ENCODE measurements at places on chromosomes 3 and 15.

DNA sequence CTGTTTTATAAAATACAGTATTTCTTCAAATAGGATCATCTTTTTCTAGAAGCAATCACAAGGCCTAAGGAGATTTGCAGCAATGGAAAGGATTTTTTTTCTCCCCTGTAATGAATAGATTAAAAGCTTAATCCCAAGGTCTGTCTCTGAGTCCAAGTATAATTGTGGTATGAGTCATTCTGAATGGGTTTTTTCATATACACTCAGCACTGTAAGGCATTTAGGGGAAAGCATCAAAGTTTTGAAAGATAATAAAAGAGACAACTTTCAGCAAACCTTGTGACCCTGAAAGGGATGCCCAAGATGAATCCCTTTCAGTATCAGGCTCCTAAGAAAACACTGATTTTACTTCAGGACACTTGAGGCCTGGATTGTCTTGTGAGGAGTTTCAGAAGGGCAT, 23.3 kb upstream of the LARS2 start:
- DNase-seq = no peak

DNA sequence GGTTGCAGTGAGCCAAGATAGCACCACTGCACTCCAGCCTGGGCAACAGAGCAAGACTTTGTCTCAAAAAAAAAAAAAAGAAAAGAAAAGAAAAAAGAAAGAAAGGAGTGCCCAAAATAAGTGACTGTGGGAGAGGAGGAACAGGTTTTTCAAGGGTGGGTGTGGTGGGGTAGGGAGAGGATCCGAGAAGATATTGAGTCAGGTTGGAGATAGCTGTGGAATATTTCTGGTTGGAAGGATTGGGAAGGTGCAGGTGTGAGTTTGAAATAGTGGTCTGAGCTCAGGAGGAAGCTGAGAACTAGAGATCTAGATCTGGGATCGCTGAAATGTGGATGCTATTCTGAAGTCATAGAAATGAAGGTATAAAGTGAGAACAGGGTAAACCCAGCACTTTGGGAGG, 7.8 kb downstream of the SCAMP2 start:
- DNase-seq = no peak

DNA sequence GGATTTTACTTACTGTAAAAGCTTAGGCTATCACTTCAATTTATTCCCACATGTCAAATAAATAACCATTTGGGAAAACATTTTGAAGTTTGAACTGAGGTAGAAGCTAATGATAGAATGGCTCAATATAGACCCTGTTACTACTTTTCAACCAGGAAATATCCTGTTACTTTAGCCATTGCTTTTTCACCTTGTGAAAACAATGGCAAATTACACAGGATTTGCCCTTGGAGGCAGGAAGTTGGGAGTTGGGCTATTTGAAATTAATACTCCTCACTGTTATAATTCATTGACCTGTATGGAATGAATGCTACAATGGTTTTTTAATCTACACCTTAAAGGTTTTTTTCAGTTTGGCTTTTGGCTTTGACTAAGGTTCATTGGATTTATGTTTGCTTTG, 98.1 kb upstream of the UBE2E2 start:
- no peak for DNase-seq

GRCh38 chr3:81871358-81872155, 110.1 kb upstream of the GBE1 start:
- no peak for DNase-seq

DNA sequence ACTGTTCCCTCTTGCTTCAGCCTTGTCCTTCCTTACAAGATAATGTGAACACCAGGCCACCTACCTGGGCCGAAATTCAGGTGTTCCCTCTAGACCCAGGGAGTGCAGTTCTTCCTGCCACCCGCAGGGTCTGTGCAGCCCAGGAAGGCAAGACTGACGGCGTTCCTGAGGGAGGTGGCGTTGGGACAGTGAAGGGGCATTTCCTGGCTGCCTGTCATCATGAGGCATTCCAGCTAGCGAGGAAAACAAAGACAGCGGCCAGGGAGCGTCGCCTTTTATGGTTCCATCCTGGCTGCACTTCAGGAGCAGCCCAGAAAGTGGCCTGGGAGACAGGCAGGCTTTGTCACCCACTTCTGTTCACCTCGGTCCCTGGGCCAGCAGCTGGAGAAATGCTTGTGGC, 84.8 kb upstream of the WNT5A start:
- DNase-seq = no peak

DNA sequence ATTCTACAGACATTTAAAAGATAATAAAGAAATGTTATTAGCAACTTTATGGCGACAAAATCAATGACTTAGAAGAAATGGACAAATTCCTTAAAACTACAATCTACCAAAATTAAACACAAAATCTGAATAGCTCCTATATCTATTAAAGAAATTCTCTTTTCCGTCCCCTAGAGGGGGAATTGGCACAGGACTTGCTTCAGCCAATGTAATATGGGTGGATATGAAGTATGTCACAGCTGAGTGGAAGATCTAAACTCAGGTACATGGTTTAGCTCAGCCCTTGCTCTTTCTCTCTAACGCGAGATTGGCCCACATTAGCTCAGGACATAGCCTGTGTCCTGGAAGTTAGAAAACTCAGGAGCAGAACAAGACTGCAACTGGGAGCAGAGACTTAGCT, 79.3 kb downstream of the DNAH12 start:
- no peak for DNase-seq

- no peak for DNase-seq
These were observed 6.3 kb upstream of the ANPEP start for GRCh38 chr15:89820666-89821611.

DNA sequence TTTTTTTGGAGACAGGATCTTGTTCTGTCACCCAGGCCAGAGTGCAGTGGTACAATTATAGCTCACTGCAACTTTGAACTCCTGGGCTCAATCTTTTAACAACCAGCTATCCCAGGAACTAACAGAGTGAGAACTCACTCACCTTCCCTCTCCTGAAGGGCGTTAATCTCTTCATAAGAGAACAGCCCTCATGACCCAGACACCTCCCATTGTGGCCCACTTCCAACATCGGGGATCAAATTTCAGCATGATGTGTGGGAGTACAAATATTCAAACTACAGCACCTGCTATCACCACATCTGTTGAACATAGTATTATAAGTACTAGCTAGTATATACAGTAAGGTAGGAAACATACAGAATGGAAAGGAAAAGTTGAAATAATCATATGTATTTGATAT, 132.5 kb downstream of the DOCK3 start:
- DNase-seq = no peak

DNA sequence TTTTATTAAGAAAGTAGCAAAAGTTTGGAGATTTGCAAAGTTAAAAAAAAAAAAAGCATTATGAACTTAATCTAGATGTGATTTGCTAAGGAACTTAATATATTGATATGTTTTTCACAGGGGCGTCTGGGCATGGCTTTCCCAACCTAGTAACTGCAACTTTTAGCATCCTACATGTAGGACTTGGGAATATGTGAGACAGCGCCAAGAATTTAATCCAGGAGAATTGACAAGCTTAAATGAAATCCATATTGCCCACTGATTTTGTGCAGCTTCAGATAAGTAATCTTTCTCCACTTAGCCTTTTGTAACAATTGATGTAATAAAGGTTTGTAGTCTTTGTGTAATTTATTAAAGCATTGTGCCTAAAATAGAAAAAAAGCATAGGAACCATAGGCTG, 982 bp upstream of the GABPB1 start:
- no peak for DNase-seq

DNA sequence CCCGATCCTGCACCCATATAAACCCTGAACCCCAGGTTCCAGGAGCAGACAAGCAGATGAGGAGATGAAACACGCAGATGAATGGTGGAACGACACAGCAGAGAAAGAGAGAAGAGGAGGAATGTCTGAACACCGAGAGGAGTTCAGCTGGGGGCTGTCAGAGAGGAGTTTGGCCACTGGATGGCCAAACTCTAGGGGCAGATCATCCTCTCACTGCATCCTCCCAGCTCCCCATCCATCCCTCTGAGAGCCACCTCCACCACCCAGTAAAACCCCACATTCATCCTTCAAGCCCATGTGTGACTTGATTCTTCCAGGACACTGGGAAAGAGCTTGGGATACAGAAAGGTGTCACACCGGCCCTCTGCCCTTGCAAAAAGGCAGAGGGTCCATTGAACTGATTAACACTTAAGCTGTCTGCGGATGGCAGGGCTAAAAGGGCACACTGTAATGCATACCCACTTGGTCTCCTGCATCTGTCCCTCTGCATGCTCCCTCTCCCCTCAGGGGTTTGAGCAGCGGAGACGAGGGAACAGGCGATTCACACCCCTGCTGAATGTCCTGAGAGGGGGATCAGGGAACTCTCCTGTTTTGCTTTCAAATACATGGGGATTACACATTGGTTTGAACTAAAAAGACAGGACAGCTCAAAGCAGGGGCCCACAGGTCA, 53.8 kb downstream of the TMED3 start:
- DNase-seq = no peak

- no peak for DNase-seq
These were observed 38.8 kb downstream of the LRRFIP2 start for GRCh38 chr3:37135561-37135960.

- no peak for DNase-seq
These were observed 487 bp downstream of the ITIH4 start for GRCh38 chr3:52829906-52830463.

DNA sequence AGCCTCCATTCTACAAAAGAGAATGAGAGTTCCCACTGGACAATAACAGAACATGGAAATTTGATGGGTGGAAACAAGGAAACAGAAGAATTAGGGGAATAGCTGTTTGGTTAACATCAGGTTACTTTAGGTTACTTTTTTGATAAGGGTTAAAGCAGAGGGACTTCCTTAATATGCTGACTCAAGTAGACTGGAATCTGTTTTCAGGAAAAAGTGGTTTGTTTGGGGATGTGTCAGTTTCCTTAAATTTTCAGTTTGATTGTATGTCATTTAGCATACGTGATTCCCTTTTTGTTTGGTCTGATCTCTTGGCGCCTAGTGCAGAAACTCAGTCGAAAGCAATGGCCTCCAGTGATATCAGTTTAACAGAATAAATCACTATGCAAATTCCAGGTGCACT, 411.8 kb upstream of the GRM7 start:
- DNase-seq = no peak

- DNase-seq = no peak
These were observed 62.7 kb upstream of the BNIP2 start for GRCh38 chr15:59751552-59752413.

GRCh38 chr3:55795746-55796145, 308.6 kb upstream of the WNT5A start:
- no peak for DNase-seq

GRCh38 chr3:124456506-124456905, 273.7 kb upstream of the UMPS start:
- no peak for DNase-seq

DNA sequence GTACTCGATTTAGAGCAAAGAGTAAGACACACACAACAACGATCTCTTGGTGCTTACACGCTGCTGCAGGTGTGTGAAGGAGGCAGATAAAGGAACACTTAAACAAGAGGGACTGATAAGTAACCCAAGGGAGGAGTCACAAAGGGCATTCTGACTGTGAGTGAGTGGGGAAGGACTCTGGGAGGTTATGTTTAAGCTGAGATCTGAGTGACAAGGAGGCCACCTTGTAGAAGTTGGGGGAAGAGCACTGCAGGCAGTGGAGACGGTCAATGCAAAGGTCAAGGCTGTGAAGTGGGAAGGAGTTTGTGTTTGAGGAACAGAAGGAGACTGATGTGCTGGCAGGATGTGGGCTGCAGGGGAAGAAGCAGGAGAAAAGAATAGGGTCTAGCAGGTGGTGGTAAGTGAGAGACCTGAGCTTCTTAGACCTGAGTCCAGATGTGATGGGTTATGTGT, 63.1 kb downstream of the LPP start:
- DNase-seq = no peak

DNA sequence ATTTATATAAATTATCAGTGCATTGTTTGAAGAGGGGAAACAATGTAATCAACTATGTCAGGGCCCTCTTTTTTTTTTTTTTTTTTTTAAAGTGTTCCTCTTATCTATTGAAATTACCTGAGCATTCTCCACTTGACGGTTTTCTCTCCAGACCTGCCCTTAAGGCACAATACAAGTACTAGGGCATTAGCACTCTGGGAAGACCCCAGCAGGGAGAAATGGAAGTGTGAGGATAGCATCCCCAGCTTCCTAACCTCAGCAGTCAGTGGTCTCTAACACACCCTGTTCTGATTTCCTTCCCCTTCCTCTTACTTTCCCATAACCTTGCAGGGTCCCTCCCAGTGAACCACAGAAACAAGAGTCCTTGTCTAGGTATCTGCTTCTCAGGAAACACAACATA, 458.3 kb upstream of the ARL6 start:
- no peak for DNase-seq

- no peak for DNase-seq
These were observed 270.2 kb upstream of the THBS1 start for GRCh38 chr15:39310633-39311032.

DNA sequence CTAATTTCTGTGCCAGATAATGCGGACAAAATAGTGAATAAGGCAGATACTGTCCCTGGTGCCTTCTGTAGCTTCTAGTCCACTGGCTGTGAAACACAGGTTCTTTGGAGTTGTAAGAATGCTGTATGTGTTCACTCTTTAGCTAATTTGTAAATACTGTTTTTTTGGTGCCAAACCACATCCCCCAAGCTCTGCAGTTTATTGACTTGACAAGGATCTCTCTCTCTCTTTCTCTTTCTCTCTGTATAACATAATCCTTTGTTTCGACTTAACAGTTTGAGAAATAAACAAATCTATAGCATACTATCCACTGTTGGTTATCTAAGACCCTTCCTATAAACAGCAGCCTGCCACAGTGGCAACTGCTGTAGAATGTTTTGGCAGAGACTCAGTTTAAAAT, 7.6 kb downstream of the SMAD3 start:
- DNase-seq = no peak

- no peak for DNase-seq
These were observed 57.9 kb downstream of the EPHB1 start for GRCh38 chr3:134852893-134853351.

DNA sequence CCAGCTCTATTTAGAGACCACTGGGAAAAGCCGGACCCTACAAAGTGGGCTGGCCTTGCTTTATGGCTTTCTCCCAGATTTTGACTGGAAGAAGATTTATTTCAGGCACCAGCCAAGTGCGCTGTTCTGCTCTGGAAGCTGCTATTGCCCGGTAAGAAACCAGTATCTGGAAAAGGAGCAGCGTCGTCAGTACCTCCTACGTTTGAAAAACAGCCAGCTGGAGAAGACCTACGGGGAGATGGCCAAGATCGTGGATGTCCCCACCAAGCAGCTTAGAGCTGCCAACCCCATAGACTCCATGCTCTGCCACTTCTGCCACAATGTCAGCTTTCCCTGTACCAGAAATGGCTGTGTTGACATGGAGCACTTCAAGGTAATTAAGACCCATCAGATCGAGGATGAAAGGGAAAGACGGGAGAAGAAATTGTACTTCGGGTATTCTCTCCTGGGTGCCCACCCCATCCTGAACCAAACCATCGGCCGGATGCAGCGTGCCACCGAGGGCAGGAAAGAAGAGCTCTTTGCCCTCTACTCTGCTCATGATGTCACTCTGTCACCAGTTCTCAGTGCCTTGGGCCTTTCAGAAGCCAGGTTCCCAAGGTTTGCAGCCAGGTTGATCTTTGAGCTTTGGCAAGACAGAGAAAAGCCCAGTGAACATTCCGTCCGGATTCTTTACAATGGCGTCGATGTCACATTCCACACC, 60.9 kb downstream of the PXYLP1 start:
- no peak for DNase-seq

Measured in HuH-7.5 (cell line).